Ecto neural progenitor cell (in vitro differentiated cells): ENCODE measurements at places on chromosomes 4 and X.

DNA sequence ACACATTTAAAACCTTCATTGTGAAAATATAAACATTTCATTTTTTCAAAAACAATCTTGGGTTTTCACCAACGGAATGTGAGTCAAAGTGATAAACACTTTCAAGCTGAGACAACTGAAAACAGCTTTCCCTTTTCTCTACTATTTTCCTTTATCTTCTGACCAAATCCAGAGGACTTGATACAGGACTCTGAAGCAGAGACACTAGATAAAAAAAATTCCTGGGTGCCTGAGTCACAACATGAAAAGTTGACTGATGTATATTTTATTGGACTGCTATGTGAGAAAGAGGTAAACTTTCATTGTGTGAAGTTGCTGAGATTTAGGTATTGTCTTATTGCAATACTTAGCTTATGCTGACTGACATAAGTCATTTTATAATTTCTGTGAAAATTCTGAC is 411.2 kb downstream of the SPOCK3 start:
- no peak for DNase-seq

GRCh38 chr4:189202869-189203271 is 737.8 kb upstream of the FRG1 start:
- DNase-seq = no peak

DNA sequence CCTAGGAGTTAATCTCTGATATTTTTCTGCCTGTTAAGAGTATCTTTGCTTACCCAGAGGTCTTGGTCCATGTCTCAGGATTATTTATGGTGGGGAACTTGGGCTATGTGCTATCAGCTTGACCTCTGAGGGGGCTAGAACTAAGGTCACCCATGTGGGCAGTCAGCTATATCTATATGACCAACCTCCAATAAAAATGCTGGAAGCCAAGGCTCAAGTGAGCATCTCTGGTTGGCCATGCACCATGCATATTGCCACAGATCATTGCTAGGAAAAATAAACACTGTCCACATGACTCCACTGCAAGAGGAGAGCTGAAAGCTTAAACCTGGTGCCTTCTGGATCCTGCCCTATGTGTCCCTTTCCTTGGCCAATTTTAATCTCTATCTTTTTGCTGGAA is 196.5 kb upstream of the SLC7A11 start:
- no peak for DNase-seq

DNA sequence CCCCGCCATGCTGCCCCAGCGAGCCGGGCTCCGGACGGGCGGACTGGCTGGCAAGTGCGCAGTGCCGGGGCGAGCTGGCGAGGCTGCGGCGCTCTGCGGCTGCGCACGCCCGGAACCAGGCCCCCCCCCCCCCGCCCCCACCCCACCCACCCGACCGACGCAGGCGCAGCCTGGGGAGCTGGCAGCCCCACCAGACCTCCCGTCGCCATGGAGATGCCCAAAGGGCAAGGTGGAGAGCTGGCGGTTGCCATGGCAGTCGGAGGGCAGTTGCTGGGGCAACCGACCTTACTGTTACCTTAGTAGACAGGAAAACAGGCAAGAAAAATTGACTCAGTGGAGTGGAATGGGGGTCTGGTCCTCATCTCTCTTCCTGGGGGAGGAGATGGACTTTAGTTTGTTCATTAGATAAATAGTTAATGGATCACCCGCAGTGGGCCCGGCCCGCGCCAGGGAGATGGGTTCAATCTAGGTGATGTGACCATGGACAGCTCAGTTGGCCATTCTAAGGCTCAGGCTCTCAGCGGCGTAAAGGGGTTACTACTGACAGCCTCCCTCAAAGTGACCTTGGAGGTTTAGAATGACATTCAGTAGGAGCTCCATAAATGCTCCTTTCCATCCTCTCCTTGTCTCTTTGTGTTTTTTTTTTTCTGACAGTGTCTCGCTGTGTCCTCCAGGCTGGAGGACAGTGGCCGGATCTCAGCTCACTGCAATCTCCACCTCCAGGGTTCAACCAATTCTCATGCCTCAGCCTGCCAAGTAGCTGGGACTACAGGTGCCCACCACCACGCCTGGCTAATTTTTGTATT is at the start of gene PCSK1N:
PCSK1N (minus strand) TSS at position 87 of the 806 bp plus-strand sequence; CDS start at position 9, 78 bp downstream.
- DNase-seq = no peak

GRCh38 chr4:1830234-1830633 is 25.7 kb downstream of the LETM1 start:
- DNase-seq = no peak

DNA sequence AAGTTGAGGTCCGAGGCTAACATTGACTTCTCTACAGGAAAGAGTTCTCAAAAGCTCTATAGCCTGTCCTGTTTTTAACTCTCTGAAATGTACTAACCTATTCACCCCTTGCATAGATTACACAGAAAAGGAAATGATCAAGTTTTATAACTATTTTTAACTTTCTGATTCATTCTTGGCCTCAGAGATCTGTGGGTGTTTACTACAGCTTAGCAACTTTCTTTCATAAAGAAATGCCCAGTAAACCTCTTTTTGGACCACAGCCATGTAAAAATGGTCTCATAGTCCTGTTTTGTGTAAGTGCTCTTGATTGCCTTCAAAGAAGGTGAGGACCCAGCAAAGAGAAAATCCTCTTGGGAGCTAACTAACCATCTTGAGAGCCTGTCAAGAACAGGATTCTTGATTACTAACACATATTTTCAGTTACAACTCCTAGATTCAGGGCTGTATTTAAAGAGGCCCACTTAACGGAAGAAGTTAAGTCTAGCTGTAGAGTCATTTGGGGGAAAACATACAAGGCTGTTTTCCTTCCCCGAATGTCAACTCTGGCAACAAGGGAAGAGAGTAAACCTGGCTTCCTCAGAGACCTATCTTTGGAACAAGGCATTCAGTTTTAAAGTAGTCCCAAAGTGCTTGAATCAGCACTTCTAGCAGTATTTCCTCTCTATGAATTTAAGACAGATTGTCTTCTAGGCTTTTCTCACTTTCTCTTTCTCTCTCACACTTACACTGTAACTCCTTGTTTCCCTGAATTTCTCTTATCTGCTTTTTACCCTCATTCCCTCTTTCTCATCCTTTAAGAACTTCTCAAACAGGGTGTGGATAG is 78.2 kb downstream of the IL21 start:
- no peak for DNase-seq

DNA sequence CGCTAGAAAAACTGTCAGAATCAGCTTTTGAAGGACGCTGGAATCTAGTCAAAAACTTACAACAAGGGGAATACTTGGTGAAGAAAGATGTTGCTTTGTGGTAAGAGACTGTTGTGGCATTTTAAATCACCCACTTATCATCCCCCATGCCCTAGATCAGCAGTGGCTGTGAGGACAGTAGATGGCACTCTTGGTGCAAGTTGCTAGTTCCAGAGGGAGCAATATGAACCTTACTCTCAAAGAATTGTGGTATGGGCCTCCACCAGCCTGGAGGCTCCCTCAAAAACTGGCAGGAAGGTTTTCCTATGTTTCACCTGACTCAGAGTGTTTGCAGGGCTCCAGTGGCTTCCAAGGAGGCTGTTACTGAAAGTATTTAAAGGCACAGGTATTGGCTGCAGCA is 37.7 kb upstream of the SLC16A2 start:
- DNase-seq = peak; percentile 44

- DNase-seq = no peak
Measured at GRCh38 chr4:31974490-31975002, 1254.4 kb downstream of the PCDH7 start.

DNA sequence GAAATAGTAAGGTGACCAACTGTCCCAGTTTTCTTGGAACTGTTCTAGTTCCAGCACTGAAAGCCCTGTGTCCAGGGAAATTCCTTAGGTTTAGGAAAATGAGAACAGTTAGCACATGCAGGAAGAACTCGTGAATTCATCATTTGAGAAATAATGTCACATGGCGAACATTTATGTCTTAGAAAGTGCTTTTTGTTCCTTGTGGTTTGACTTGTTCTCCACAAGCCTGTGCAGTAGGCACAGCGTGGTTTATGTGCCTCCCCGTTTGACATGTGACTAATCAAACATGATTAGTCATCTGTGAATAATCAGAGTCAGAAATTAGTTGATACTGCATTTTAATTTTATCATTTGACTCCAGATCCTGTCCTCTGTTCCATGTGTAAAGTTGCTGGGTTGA is 556.0 kb upstream of the CPEB2 start:
- no peak for DNase-seq

GRCh38 chr4:6319530-6320150 is 50.0 kb downstream of the WFS1 start:
- no peak for DNase-seq
